ENCODE measurements at places on chromosomes 4 and X. TPM values are rescaled to one million over a fixed set of nuclear protein-coding genes. Genes with fewer than 3 reads are reported as not detected.
A peak's percentile ranks its signal among the peaks of the same experiment; 100 is the strongest.

Gene ADH7
- total RNA-seq, result 173 TPM

DNA sequence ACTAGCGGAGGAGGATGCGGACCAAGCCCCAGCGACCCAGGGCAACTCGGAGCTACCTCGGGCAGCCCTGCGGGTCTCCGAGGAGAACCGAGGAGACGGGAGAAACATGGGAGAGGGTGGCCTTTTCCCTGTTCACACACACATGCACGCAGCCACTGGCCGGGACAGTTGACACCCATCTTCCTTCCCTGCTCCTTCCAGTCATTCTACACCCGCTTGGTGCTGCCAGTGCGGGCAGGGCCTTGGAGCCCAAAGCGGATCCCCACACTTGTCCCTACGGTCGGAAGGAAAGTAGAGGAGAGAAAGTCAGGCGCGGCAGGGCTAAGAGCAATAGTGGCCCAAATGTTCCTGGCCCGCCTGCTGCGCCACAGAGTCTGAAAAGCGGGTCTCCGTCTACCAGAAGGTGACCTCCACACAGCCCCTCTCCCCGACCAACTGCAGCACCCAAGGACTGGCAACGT lies 1.1 kb upstream of the PPP3CA start:
- H3K27me3 ChIP-seq, result no peaks in the 10 kb centered on the region
- H3K4me3 ChIP-seq, result peak overlapping the region; percentile 86
- no peak for DNase-seq
- H3K27ac ChIP-seq, result peak overlapping the region; percentile 99

GRCh38 chrX:3771766-3772165 lies 58.3 kb upstream of the PRKX start:
- DNase-seq, result no peak
- H3K27me3 ChIP-seq, result no peaks in the 10 kb centered on the region
- H3K4me1 ChIP-seq, result no peaks in the 10 kb centered on the region
- H3K27ac ChIP-seq, result no peak overlapping the region

DNA sequence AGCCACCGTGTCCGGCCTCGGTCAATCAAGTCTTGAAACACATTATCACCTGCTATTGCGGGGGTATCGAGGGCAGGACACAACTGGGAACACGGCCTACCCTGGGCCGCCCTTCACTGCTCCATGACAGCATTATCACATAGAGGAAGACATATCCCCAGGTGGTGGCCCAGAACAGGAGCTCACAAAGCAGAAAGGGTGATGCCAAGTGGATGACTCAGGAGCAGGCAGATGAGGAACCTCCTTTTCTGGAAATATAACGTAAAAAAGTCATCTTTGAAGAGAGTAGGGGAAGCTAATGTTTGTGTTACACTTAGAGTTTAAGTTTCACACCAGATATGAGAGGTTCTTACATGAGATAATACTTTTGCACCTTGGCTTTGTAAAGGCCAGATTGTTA lies 5.3 kb upstream of the SUPT20HL1 start:
- no peaks in the 10 kb centered on the region for H3K4me1 ChIP-seq
- H3K27me3 ChIP-seq, result no peaks in the 10 kb centered on the region
- DNase-seq, result no peak
- no peaks in the 10 kb centered on the region for H3K36me3 ChIP-seq
- H3K27ac ChIP-seq, result no peak overlapping the region

- H3K27me3 ChIP-seq, result no peaks in the 10 kb centered on the region
- H3K4me1 ChIP-seq, result no peaks in the 10 kb centered on the region
- H3K4me3 ChIP-seq, result no peak overlapping the region
- H3K36me3 ChIP-seq, result no peaks in the 10 kb centered on the region
- DNase-seq, result no peak
Measured at GRCh38 chr4:153332936-153333335, 11.6 kb upstream of the MND1 start.
